C1 segment of cervical spinal cord (tissue), 14 donors: ENCODE measurements at places on chromosomes 4 and X.
A peak's percentile ranks its signal among the peaks of the same experiment; 100 is the strongest.

DNA sequence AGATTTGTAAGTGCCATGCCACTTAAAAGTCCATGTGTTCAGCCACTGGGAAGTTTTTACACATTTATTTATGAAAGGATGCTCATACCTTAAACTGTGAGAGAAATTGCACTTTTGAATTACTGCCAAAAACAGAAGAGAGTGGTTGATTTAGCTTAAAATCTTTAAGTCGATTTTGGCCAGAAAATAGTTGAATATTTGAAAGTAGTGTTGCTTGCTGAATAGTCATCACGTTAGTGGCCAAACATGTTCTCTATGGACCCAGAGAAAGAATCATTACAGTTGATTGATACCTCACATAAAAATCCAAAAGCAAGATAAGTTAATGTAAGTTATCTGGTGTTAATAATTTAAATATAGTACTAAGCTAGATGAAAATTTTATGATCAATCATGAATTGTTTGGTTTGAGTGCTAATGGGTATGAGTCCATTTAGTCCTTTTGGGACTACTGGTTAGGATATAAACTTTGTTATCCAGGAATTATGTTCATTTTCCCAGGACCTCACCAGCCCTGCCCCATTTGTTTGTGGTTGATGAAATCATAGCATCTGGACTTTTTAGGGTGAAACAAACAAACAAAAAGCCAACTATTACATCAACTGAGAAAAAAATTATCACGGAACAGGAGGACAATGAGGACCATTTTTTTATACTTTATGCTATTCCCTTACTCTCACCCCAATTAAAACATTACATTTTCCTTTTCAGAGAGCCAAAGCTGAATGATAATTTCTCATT, 6.3 kb downstream of the GIMD1 start:
- no peak for DNase-seq

- DNase-seq = no peak
Observed at GRCh38 chr4:11286533-11286932, 142.2 kb downstream of the HS3ST1 start.

GRCh38 chrX:110406822-110407221, 48.2 kb downstream of the RTL9 start:
- DNase-seq = no peak

- DNase-seq = peak; percentile 13
Observed at GRCh38 chr4:82223715-82224114, 150.1 kb downstream of the HNRNPD start.

DNA sequence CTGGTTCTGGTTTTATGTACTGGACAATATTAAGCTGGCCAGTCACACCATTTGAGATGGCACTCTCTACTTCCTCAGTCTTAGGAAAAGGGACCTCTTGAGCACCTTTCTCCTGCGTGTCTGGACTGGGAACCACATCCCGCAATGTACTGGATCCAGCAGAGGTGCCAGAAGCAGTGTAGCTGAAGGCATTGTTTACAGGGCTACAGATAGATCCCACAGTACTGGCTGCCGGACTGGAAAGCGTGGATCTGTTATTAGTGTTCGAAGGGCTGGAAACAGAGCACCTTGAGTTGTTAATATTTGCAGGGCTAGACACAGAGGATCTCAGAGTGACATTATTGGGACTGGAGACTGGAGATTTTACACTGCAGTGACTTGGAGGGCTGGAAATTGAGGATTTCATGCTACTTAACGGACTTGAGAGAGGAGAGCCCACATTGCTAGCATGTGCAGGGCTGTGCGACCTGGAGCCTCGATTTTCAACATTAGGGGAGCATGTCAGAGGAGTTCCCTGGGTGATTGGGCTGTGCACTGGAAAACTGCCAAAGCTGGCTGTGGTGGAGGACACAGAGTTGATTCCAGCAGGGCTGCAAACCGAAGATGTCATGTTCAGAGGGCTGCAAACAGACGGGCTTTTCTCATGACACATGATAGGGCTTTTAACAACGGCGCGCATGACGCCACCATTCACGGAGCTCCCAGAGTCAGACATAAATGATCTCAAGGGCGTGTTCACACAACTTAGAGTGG, 6.4 kb downstream of the NR3C2 start:
- DNase-seq = no peak

DNA sequence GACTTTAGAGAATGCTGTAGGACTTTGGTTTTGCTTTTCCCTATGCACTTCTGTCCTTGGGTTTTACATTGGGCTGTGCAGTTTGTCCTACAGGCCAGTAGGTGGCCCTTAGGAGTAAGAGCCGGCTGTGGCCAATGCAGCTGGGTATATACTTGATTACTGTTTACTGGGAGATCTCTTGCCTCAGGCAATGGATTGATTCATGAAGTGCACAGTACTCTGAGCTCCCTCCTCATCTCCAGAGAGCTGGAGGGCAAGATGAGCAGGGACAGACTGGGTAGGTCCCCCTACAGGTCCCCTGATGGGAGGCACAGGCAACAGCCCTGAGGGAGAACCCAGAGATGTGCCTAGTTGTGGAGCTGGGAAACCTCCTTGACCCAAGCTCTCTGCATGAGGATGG, 103.8 kb upstream of the QRFPR start:
- DNase-seq = no peak

- no peak for DNase-seq
Observed at GRCh38 chrX:95056901-95057300, 1382.9 kb downstream of the FAM133A start.

DNA sequence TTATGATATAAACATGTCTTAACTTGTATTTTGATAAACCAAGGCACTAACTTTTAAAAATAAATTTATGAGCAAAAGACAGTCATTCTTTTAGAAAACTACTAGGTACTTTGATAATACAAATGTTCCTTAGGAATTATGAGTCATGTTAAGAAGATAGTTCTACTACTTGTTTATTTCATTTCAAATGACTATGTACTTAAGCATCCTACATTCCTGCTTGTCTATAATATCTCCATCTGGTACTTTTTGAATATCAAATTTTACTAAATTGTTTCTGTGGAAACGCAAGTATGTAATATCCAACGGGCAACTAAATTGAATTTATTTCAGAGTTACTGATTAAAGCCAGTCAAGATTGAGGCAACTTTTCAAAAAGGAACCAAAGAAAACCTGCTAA, 61.8 kb downstream of the CAMK2D start:
- no peak for DNase-seq

DNA sequence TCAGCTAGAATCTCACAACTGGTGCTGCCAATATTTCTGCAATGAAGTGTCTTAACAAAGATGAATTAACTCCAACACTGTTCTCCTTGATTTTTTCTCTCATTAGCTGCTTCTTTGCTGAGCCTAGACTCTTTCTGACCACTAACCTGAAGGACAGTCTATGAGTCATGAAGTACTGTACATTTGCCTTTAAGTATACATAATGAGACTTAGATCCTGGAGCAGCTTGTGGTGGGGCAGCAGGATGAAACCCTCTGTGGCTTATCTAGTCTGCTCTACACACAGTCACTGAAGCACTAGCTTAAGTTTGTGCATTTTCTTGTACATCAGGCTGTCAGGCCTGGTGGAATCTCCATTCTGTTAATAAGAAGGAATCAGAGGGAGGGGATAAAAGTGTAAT, 307.4 kb upstream of the SMIM31 start:
- no peak for DNase-seq

DNA sequence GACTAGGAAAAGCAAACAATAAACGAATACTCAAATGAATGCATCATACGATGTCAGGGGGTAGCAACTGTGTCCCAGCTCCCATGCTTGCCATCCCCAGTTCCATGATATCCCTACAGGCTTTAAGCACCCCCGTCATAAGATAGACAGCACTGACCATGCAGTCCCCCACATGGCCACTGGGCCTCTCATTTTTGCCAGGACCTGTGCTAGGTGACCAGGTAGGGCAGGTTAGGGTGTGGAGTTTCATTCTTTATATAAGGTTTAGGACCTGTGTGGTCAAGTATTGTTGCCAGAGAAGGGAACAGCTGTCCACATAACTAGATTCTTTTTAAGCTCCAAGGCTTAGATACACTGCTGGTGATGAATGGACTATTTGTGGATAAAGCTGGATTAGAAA, 9.7 kb downstream of the PPEF2 start:
- no peak for DNase-seq

- DNase-seq = no peak
Observed at GRCh38 chr4:119832776-119833175, 204.2 kb upstream of the PDE5A start.

DNA sequence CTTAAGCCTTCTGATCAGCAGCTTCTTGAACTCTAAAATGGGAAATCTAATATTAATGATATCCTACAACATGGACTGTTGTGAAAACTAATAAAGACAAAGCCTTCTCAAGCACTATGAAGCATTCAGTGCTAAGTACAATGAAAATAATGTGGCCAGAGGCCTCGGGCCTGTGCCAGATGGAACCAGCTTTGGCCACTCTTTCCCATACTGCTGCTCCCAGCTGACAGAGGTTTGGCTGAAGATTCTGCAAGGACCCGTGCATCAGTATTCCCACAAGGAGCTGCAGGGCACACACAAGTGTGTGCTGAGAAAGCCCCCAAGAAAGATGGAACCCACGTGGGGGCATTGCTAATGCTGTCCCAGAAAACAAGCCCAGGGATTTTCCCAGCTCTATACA, 60.5 kb upstream of the RPL34 start:
- no peak for DNase-seq

DNA sequence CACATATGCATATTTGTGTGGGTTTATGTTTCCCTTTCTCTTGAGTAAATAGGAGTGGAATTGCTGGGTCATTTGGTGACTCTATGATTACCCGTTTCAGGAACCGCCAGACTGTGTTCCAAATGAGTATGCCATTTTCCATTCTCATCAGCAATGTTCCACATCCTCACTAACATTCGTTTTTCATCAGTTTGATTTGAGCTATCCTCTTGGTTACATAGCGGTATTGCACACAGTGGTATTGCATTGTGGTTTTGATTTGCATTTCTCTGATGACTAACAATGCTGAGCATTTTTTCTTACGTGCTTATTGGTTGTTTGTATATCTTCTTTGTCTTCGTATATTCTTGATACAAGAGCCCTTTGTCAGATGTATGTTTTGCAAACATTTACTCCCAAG, 218.0 kb upstream of the AMOT start:
- DNase-seq = no peak

DNA sequence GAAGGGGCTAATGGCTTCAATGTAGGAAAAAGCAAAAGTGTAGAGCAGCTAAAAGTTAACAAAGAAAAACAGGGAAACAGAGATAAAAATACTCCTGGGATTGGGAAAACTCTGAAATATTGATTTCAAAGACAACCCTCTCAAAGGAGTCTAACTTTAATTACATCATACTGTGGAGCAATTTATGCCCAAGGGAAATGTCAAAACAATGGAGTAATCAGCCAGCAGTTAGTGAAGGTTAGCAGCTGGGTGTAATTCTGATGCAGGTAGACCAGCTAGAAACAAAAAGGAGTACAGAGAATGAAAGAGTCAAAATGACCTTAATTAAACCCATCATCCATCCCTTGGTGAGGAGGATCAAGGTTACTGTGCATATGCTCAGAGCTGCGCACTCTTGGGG, 169.0 kb downstream of the ADAM29 start:
- DNase-seq = no peak

GRCh38 chr4:111847296-111848008, 297.8 kb upstream of the FAM241A start:
- no peak for DNase-seq

- DNase-seq = no peak
Observed at GRCh38 chrX:84339507-84340364, 151.7 kb upstream of the RPS6KA6 start.

- DNase-seq = no peak
Observed at GRCh38 chr4:48570646-48571220, 80.7 kb downstream of the ZAR1 start.

DNA sequence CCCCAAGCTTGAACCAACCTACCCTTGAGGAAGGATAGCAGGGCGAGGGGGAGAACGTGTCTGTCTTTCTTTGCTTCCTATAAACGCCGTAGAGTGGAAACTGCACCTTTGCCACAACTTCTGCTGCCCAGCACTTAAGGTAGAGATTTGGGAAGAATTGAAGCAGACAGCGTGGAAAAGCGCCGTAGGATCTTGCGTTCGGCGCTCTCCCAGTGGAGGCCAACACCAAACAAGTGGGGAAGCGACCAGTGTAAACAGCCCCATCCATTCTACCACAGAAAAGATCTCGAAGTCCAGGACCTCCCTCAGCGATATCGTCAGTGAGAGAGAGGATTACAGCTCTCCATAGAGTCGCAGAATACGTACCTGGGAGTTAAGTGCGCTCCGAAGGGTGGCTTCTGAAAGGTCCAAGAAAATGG, 3.9 kb upstream of the NKX6-1 start:
- DNase-seq = no peak

- no peak for DNase-seq
Observed at GRCh38 chrX:40394302-40394701, 186.5 kb upstream of the ATP6AP2 start.

GRCh38 chrX:38275615-38276014, 51.7 kb downstream of the RPGR start:
- DNase-seq = no peak
